Myocyte (in vitro differentiated cells): ENCODE measurements at places on chromosomes 6 and 20. TPM values are rescaled to one million over a fixed set of nuclear protein-coding genes. Genes with fewer than 3 reads are reported as not detected.

GRCh38 chr20:32648761-32649650, 24.7 kb downstream of the C20orf203 start:
- no peak for DNase-seq

DNA sequence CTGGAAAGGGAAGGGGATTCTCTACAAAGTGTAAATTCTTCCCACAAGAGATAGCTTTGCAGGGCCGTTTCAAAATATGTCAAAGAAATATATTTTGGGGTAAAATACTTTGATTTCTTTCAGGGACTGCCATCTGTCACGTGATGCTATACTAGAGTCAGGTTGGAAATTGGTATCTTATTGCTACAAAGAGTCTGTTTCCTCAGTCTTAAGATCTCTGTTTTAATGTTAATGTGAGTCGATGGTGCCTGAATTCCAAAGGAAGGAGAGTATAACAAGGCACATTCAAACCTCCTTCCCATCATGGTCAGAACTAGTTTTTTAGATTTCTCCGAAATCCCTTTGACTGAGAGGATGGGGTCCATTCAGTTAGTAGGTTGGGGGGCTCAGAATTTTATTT, 36.3 kb upstream of the PDE7B start:
- DNase-seq = no peak

GRCh38 chr6:44715925-44716324, 328.4 kb downstream of the CDC5L start:
- no peak for DNase-seq

GRCh38 chr6:6886886-6887285, 220.9 kb upstream of the RREB1 start:
- DNase-seq = no peak

DNA sequence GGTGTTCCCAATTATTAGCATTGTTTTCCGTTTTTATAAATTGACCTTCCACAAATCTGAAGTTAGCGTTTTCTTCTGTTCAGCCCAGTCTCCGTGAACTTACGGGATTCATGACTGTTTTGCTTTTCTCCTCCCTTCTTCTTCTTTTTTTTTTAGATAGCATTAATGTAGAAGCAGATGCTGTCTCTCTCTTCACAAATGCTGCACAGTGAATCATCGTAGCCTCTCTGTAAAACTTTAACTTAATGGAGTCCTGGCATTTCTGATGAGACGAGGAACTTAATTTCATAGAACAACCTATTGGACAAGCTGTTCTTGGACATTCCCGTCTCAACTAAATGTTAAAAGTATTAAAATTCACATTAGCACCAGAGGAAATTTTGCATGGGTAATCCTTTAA, 138.0 kb upstream of the EEF1E1 start:
- no peak for DNase-seq

DNA sequence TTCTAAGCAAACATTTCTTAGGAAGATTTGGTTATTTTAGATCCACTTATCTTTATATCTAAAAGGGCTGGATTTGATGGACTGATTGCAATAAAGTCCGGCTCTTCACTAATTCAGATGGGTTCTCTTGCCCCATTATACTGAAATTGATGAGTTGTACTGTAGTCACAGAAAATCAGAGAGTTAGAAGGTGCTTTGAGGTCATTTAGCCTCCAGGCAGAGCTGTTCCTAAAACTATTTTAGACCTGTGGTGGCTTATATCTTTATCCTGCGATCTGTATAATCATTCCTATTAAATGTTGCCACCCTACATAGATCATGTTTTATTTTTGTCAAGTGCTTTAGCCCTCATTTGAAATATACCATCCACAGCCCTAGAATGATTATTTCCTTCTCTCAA, 61.3 kb upstream of the ATXN1 start:
- no peak for DNase-seq

GRCh38 chr6:80095600-80095999, 10.9 kb upstream of the BCKDHB start:
- DNase-seq = no peak

Gene ELOVL4
- 1.9 and 2.2 TPM in 2 replicates for total RNA-seq

Gene ENPP3
- total RNA-seq = 0.05 and 0.08 TPM in 2 replicates

DNA sequence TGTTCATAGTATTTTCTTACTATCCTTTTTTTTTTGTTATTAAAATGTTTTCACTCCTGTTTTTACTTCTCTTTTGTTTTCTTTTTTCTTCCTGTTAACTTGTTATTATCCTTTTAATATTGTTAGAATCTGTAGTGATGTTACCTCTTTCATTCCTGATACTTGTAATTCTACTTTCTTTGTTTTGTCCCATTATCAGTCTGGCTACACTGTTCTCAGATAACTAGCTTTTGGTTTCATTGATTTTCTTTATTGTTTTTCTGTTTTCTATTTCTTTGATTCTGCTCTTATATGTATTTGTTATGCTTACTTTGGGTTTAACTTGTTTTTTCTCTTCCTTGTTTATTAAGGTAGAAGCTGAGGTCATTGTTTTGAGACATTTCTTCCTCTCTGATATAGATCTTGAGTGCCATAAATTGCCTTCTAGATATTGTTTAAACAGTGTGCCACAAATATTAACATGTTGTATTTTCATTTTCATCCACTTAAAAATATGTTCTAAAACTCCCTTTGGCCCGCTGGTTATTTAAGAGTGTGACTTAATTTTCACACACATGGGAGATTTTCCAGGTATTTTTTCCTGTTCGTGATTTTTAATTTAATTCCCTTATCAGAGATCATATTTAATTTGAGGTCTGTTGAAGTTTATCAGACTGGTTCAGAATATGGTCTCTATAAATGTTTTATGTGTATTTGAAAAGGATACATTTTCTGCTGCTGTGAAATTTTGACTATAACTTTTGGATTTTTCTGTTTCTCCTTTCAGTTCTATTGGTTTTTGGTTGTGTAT, 6.7 kb downstream of the XRN2 start:
- no peak for DNase-seq

- DNase-seq = no peak
These were observed 6.4 kb upstream of the PSMG4 start for GRCh38 chr6:3252369-3252768.

GRCh38 chr6:91780270-91780669, 1193.4 kb upstream of the MAP3K7 start:
- DNase-seq = no peak

Gene DDR1
- 88.6 and 89.0 TPM in 2 replicates for total RNA-seq

DNA sequence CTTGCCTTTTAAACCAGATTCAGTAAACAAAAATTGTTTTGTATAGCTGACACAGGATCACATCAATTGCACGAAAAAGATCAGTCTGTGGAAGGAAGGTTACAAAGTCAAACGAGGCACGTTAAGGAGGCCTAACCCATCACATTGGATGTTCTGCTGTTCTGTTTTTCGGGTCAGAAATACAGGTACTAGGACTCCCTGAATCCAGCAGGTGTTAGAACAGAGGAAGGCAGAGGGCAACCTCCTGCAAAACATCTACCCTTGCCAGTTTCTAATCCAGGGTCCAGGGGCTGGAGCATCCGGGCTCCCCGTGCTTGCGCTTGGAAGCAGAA, 64.6 kb downstream of the PLG start:
- DNase-seq = no peak
